ENCODE measurements at places on chromosomes 12 and 14.

DNA sequence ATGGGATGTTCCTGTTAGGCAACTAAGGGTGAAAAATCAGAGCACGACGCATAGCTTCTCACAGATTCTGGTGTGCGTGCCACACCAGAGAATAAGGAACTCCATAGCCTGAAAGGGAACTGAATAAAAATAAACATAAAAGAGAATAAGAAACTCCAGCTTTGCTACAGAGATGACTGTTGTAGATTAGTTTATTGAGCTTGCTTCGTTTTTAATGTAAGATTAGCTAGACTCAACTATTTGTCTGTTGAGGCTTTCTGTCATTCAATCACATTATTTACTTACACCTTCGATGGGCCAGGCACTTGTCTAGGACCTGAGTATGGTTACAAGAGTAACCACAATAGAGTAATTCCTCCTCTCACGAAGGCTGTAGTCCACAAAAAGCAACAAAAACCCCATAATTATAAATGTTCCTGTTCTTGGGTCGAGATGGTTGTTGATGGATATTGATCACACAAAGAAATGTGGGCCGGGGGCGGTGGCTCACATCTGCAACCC is 807 bp upstream of the ZCCHC8 start:
- DNase-seq = peak; percentile 87

GRCh38 chr12:106625976-106626375 is 43.2 kb downstream of the RFX4 start:
- DNase-seq = no peak

- no peak for DNase-seq
Measured at GRCh38 chr14:58881433-58881832, 243.7 kb downstream of the DACT1 start.

- no peak for DNase-seq
Measured at GRCh38 chr14:34030864-34031263, 80.0 kb upstream of the EGLN3 start.

GRCh38 chr12:6333566-6333965 is 8.3 kb downstream of the TNFRSF1A start:
- DNase-seq = no peak

DNA sequence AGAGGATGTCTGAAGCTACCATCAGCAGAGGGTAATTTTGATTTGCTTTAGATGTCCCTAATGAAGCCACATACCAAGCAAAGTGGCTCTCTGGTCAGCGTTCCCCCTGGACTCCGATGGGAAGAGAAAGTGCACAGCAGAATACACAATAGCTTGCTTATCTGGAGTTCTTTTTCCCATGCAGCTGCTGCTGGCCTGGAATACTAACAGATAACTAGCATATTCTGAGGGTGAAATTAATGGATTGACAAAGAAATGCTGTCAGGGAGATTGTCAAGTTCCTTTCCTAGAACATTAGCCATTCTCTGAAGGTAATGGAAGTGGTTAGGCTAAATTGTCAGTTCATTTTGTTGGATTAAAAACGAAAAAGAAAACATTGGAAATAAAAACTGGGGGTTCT is 391.3 kb downstream of the FLRT2 start:
- no peak for DNase-seq

DNA sequence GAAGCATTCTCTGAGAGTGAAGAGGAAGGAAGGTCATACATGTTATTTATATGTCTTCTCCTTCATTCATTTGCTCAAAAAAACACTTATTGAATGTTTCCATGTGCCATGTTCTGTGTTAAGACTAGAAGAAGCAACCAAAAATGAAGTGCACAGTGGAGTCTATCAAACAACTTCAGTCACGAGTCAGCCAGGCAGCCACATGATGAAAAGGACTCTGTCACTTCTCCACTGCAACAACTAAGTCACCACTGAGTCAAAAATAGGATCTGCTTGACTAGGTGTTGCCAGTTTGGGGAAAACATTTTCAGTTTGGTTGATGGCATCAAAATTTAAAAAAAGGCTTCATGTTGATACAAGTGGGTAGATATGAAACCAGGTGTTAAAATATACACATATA is 142.5 kb downstream of the PDE3A start:
- no peak for DNase-seq

DNA sequence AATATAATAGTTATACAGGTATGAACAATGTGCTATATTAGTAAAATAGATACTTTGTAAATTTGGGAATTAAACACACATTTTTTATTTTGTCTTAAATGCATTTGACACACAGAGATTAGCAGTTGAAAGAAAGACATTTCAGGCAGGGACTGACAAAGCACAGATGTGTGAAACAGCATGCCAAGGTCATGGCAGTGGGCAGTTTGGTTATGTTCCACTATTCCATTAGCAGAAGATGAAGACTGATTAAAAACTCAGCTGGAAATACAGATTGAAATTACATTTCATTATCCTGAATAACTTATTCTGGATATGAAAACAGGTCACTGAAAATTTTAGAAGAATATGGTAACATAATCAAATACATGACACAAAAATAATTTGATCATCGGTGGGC is 669.8 kb upstream of the LRFN5 start:
- DNase-seq = no peak

- no peak for DNase-seq
Measured at GRCh38 chr12:54159140-54159539, 29.6 kb downstream of the SMUG1 start.

DNA sequence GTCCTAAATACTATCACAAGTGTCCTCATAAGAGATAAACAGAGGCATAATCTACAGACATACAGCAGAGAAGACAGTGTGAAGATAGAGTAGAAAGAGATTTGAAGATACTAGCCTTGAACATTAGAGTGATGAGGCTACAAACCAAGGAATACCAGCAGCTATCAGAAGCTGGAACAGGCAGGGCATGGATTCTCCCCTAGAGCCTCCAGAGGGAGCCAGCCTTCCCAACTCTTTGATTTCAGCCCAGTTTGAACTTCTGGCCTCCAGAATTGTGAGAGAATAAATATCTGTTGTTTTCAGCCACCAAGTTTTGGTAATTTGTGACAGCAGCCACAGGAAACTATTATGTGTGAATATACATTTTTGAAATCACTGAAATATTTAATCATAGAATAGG is 47.2 kb downstream of the CCDC91 start:
- no peak for DNase-seq

GRCh38 chr12:68959143-68959858 is 26.3 kb upstream of the CPM start:
- peak; percentile 33 for DNase-seq

DNA sequence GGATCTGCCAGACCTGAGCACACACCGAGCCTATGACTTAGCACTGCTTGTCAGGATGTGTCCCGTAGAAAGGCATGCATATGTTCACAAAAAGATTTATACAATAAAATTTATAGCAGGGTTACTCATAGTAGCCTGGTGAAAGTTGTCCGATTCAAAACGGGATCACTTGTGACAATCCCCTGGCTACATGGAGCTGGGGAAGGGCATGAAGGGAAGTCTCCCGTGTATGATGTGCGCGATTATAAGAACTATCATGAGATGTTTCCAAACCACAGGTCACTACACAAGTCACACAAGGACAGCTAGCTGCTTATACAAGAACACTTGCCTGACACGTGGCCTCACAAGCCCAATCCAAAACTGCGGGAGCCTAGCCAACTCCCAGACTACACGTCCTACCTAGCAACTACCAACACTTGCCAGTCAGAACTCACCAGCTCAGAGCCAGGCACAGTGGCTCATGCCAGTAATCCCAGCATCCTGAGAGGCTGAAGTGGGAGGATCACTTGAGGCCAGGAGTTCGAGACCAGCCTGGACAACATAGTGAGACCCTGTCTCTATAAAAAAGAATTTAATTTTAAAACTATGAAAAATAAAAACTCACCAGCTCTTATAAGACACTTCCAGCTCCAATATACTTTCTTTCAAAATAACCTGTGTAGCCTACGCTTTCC is 7.5 kb upstream of the CDCA4 start:
- DNase-seq = no peak

GRCh38 chr14:20332431-20332787 is 670 bp downstream of the CCNB1IP1 start:
- DNase-seq = no peak

- DNase-seq = peak; percentile 41
Measured at GRCh38 chr12:110039085-110039807, 9.1 kb downstream of the C12orf76 start.

DNA sequence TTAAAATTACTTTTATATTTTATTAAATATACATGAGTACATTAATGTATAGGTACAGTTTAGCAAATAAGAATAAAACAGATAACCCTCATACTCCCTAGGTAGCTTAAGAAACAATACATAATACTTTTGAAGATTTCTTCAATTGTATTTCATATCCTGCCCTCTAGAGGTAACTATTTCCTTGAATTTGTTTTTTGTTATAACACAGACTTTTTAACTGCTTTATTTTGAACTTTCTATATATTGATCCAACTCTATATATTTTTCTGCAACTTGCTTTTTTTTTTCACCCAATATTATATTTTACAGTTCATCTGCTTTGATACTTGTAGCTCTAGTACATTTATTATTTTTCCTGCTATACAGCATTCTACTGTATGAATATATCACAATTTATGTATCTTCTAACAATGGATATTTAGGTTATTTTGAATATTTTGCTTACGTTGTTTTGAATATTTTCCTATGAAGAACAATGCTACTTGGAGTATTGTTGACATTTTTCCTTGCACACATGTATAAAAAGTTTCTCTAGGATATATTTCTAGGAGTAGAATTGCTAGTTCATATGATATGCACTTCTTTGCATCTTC is 72.8 kb upstream of the ABCD2 start:
- DNase-seq = no peak

DNA sequence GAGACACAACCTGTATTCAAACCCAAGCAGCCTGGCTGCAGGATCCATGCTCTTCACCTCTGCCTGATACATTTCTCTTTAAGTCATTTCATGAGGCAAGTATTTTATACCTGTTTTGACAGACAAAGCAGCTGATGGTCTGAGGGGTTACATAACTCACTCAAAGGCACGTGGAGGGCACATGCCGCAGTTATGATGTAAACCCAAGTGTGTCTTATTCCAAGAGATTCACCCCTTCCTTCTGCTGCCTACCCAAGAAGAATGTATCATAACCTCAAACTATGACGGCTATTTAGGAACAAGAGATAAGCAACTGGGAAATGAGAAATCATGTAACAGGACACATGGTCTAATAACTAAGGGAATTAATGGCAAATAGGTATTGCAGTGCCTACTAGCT is 329.8 kb upstream of the TMPO start:
- no peak for DNase-seq

GRCh38 chr12:14283489-14284144 is 81.9 kb upstream of the ATF7IP start:
- DNase-seq = no peak

- DNase-seq = no peak
Measured at GRCh38 chr12:116880213-116880816, 926 bp downstream of the HRK start.

DNA sequence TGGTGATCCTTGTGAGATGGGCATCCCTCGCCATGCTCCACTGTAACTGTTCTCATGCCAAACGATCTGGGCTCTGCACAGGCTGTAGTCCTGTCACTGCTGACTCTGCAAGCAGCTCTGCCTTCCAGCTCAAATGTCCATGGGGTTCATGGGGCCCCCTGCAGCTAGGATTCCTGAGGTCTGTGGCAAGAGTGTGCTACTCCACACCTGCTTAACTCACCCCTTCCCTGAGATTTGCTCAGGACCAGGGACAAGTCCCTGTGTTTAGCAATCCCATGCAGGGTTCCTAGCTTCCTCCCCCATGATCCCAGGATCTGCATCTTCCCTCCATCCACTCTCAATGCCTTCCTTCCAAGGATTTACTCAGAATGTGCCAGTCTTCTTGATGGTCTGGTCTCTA is 241.0 kb downstream of the ASCL1 start:
- DNase-seq = no peak

DNA sequence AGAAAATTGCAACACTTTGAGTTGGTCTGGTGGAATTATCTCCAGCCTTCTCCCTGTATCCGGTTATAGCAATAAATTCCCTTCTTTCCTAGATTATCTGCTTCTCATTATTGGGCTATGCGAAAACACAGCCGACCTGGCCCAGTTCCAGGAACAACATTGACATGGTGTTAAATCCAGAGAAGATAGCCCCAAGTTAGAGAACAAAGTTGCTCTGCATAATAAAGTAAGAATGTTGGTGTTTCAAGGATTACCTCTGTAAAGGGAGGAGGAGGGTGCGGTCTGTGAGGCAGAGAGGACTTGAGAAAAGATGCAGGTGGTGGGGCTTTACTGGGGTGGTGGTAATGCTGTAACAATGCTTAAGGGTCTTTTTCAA is 12.1 kb downstream of the TCL1A start:
- DNase-seq = no peak

DNA sequence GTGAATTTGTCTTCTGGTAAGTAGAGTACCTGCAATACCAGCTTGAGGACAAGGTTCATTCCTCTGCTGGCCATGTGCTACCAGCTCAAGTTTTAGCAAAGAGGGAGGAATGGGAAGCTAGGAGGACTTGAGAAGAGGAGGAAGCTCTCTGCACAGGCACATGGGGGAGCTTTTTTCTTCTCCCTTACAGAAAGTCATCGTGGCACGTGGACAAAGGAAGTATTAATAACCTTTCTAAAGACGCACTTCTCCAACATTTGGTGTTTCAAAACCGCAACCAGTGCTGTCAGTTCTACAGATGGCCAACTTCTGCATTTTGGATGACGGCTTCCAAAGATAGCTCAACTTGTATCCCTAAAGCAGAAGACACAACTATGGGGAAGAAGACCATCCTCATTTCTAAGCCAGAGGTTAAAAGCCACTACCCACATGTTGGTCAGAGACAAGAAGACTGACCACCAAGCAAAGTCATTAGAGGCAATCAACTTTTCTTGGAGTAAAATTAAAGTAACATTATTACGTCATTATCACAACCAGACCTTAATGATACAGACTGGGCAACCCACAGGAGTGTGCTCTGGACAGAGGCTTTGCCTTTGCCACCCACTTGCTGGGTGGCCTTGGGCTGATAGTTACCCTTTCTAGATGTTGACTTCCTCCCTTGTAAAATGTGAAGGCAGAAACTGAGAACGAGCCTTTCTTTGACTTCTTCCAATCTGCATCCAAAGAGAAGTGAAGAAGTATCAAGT is 12.3 kb upstream of the TMED10 start:
- peak; percentile 99 for DNase-seq

- no peak for DNase-seq
Measured at GRCh38 chr12:13227191-13227590, 30.7 kb downstream of the EMP1 start.

DNA sequence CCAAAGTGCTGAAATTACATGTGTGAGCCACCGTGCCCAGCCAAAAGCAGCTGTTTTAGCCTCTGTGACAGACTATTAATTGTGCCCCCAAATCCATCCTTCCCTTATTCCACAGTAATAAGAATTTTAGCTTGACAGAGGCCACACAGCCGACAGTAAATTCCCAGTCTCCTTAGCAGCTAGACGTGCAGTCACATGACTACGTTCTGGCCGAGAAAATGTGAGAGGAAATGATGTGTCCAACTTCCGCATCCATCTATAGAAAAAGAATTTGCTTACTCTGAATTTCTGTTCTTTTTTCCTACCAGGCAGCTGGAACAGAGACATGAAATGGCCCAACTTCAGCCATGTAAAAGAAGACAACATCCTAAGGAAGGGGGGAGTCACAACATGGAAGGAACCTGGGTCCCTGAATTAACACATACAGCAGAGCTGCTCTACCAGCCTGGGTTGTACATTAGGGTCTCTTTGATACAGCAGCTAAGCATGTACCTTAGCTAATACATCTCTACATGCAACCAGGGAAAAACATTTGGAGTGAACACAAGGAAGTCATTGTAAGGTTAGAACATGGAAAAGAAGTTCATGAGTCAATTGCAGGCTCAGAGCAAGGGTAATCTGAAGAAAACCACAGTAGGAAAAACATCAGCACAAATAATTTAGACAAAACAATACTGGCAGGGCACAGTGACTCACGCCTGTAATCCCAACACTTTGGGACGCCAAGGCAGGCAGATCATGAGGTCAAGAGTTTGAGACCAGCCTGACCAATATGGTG is 35.5 kb downstream of the CIT start:
- no peak for DNase-seq
